ENCODE measurements at places on chromosomes 7 and 10.

GRCh38 chr10:86400705-86401587 lies 34.4 kb upstream of the GRID1 start:
- no peak for DNase-seq

DNA sequence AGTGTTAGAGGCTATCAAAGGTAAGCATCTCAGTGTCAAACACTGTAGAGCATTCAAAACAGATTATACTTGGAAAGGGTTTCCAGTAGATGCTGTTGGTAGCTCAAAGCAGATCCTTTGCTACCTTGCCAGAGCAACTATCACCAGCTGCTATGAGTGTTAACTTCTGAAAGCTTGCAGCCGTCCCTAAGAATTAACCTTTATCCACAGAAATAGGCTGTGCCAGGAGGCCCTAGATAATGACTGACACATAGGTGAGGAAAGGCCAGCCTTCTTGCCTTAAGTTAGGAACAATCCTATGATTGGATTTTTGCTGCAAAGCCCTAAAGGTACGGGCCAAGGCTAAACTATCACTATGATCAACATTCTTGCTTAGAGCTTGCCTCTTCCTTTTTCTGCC lies 263.2 kb downstream of the DGKB start:
- no peak for DNase-seq

DNA sequence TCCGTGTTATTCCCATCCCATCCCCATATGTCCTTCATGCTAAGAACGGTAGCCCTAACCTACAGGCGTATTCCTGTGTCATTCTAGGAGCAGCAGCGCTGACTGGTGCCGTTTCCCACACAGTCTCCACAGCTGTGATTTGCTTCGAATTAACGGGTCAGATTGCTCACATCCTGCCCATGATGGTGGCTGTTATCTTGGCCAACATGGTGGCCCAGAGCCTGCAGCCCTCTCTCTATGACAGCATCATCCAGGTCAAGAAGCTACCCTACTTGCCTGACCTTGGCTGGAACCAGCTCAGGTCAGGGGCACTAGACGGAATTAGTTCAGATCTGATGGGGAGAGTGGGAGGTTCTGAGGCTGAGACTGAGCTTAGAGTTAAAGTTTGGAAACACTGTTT lies 20.7 kb downstream of the FAM131B start:
- no peak for DNase-seq

DNA sequence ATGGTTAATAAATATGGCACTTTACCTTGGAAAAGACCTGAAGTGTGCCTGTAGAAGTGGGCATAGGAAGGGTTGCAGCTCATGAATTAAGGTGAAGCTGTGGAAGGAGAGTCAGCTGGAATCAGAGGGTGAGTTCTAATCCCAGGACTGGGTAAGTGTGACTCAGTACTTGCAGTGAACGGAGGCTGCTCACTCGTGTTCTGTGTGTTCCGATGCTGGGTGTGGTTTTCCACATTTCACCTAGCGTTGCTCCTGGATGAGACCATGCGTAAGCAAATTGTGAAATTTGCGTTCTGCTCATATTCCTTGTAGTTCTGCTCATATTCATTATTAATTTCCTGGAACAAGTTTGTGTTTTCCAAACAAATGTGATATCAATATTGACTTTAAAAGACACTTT lies 22.4 kb upstream of the TMEM236 start:
- no peak for DNase-seq

GRCh38 chr7:92973293-92973731 lies 136.9 kb upstream of the CDK6 start:
- DNase-seq, result no peak

DNA sequence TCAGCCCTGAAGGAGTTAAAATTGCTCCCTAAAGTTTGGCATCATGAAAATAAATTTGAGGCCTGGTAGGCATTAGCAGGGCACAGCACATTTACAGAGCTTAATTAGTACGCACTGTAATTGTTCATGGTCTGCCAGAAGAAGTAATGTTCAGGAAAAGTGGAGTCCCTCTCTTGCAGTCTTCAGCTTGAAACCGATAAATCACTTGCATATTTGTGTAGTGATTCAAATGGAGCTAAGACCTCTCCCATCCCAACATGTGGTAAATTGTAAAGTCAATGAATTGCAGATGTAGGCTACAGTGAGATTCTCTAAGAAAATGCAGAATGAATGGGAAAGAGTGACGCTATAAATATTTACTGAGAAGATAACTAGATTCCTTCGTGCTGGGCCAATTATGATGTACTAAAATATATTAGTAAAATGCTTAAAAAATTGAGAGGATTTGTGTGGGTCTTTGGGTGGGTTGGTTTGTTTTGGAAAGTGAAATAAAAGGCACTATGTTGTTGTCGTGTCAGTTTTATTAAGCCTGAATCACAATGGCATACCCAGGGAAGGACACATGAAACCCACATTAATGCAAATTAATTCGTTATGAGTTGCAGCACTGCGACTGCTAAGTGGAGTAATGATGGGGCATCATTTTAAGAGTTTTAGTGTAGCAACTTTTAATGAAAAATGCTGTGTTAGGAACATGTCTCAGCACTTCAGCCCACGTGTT lies 8.4 kb downstream of the TCF7L2 start:
- no peak for DNase-seq

- no peak for DNase-seq
Measured at GRCh38 chr7:155456738-155457543, 988 bp upstream of the EN2 start.

DNA sequence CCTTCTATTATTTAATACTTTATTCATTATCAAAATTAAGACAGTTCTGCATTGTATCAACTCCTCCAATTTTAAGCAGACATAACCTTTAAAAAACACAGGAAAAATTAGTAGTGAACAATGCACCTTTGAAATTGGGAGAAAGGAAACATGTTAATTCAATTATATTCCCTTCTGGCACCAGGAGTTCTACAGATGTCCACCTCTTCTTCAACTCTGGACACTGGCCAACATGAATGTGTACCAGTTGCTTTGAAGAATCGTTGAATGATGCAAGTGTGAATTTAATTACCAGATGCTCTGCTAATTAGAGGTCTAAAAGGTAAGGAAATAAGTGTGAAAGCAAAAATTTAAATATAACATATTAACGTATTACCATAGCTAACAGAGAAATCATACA lies 206.7 kb upstream of the IGFBP3 start:
- no peak for DNase-seq

- no peak for DNase-seq
Measured at GRCh38 chr7:5445981-5446594, 22.5 kb upstream of the TNRC18 start.

DNA sequence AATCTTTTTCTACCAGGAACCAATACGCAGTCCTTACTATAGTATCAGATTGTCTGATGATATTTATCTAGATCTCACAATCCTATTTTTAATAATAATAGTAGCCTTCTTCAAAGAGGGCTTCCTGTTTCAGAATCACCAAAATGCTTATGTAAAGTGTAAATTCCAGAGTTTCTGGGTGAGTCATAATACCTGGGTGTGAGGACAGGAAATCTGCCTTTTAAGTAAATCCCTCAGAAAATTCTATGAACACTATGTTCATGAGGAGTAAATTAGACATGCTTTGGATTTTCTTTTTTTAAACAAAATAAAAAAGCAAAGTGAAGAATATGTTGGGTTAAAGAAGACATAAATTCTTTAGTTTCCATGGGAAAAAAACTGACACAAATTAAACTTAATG lies 20.5 kb downstream of the DKK1 start:
- DNase-seq, result no peak
